ENCODE measurements at places on chromosomes 5 and 9.

DNA sequence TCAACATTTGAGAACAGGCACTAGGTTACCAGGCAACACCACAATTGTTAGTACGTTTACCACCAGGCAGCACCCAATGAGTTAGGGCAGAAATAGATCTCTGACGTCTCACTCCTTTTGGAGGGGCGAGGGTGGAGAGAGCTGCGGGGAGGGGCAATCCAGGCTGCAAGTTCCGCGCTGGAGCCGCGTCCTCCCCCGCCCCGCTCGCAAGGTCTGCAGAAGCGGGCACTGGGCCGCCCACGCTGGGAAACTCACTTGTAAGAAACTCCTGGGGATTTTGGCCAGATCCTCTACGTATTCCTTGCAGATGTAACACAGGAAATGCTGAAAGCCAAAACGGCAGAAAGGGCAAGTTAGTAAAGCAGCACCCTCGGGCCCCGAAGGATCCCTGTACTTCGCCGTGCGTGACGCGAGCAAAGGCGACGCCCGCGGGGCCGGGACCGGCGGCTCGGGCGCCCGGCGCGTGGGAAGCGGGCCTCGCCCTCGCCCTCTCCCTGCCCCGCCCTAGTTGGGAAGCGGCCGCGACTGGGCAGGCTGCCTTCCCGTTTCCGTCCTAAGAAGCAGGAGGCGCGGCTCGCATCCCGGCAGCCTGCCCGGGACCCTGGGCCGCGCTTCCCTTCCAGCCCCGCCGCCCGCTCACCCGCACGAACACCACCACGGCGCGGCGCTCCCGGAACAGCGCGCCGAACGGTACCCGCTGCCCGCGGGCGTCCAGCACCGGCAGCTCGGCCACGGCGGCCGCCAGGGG, 493 bp downstream of the PRXL2C start:
- DNase-seq, result peak; percentile 89

- DNase-seq, result no peak
These were observed 15.8 kb upstream of the NEURL1B start for GRCh38 chr5:172624996-172625964.

DNA sequence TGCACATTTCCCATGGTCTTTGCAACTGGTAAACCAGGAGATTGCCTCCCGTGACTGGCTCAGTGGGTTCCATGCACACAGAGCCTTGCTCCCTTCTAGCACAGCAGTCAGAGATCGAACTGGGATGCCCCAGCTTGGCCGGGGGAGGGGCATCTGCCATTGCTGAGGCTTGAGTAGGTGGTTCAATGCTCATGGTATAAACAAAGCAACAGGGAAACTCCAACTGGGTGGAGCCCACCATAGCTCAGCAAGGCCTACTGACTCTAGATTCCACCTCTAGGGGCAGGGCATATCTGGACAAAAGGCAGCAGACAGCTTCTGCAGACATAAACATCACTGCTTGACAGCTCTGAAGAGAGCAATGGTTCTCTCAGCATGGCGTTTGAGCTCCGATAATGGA, 67.0 kb upstream of the PPP1R2B start:
- no peak for DNase-seq

DNA sequence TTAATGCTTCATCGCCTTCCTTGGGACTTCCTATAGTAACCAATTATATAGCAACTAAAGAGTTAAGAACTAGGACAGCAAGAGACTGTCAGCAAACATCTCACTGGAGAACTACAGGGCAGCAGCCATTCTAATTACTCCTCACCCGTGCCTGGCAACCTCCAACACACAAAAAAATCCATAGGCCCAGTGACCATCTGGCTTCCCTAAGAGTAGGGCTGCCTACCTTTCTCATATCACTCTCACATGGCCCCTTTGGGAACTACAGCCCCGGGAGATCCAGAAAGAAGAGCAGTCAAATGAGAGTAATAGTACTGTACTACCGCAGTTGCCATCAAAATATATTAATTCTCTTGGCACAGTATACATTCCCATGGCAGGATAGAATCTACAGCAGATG, 5.7 kb downstream of the DCAF10 start:
- no peak for DNase-seq

- no peak for DNase-seq
These were observed 714 bp downstream of the SEC24A start for GRCh38 chr5:134649163-134649835.

DNA sequence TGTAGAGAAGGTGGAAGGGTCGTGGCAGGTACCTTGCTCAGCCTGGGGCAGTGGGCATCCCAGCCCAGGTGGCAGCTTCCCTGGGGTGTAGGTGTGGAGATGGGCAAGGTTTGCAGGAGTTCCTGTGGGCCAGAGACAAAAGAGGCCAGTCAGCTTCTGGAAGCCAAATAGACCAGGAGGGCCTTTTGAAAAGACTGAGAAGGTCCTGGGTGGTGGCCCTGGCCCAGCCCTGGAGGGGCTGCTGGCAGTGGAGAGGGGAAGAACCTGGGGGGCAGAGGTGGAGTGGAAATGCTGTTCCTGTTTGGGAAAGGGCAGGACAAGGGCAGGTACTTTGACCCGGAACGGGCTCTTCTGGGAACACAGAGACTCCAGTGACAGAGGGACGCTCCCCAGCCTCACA, 7.0 kb upstream of the IL3 start:
- DNase-seq, result no peak

- DNase-seq, result peak; percentile 67
These were observed 69.8 kb downstream of the DOCK2 start for GRCh38 chr5:169706758-169707450.
